ENCODE measurements at places on chromosomes 3 and 15. TPM values are rescaled to one million over a fixed set of nuclear protein-coding genes. Genes with fewer than 3 reads are reported as not detected.

The IL17RB gene
- total RNA-seq: 1.9 TPM

The IQCH gene
- total RNA-seq: 1.6 TPM

GRCh38 chr3:43914269-43914668, 223.5 kb downstream of the ABHD5 start:
- no peak for DNase-seq

DNA sequence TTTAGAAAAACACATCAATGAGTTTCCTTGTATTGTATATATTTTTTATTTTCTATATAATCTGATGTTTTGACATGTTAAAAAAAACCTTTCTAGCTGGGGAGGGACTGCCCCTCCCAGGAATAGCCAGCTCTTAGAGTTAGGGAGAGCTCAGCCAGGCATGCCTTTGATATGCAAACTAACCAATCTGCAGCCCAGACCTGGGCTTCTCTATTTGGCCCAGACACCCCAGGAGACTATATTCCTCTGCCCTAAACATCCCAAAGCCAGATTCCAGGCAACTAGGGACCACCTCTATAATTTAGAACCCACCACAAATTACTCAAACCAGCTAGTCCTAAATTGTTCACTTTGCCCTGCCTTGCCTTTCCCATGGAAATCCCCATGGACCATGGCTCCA, 390.9 kb upstream of the ADAMTS9 start:
- no peak for DNase-seq

DNA sequence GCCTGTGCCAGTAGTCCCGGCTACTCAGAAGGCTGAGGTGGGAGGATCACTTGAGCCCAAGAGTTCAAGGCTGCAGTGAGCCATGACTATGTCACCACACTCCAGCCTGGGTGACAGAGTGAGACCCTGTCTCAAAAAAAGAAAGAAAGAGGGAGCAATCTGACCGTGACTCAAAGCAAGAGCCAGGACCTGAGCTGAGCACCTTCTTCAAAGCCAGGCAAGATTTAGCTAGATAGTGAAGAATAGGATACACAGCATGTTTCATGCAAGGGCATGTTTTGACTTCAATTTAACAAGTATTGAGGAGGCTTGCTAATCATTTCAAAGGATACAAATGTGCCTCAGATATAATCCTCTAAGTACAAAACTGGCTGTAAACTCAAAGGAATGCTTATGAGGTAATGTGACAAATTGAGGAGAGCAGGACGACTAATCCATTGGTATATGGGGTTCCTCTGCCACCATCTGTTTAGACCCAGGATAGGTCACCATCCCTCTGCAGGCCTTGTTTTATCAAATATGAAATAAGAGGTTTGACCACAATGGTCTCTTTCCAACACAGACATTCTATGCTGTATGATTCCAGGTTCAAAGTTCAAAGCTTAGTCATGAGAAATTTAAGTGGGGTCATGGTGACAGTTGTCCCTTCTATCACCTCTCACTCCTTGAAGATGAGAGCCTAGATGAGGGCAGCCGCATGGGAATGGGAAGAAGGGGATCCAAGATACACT, 33.2 kb downstream of the RAB27A start:
- no peak for DNase-seq

DNA sequence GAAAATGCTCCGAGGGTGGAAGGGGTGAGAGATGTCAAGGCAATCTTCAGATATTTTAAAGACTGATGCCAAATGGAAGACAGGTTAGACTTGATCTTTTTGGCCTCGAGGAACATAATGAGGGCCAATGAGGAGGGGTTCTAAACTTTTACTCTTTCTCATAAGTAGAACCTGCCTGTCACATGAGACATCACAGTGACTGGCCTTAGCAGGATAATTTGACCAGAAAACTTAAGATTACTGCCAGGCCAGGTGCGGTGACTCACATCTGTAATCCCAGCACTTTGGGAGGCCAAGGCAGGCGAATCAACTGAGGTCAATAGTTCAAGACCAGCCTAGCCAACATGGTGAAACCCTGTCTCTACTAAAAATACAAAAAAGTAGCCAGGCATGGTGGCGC, 12.2 kb downstream of the TM4SF4 start:
- DNase-seq: no peak

DNA sequence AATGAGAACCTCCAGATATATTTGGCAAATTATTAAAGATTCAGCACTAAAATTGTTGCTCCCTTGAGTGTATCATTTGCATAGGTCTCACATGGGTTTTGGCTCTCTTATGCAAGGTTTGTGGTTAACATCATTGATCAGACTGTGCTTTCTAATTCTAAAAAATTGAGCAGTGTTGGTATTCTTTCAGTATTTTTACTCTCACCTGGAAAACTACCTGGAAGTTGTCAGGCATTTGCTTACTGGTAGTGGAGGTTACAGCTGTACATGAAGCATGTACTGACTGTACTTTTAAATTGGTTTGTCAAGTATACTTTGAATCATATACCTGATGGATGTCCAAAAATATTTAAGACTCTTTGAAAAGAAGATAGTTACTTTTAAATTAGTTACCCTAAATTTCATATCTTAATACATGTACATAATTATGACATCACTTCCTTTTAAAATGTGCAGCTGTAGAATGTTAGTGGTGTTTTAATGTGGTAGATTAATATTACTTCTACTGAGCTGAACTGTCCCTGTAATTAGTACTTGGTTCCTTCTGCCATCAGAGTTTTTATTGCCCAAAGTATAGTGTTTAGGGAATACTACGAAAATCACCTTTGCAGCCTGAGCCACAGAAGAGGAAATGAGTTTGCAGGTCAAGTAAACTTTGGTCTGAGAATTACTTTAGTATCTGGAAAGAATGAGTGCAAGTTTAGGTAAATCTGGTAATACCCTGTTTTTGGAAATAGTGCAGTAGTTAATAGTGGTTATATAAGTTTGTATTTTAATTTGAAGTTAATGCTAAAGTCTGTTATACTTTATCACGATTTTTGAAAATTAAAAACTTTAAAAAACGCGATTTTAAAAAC, 2.8 kb downstream of the CHD2 start:
- DNase-seq: no peak

- no peak for DNase-seq
Observed at GRCh38 chr3:173465112-173465511, 67.6 kb downstream of the NLGN1 start.

Data from Right ventricle myocardium superior (tissue), 1 donor.